ENCODE measurements at places on chromosomes 6 and 20.

GRCh38 chr20:62291251-62292066 lies 11.3 kb upstream of the ADRM1 start:
- DNase-seq: no peak

DNA sequence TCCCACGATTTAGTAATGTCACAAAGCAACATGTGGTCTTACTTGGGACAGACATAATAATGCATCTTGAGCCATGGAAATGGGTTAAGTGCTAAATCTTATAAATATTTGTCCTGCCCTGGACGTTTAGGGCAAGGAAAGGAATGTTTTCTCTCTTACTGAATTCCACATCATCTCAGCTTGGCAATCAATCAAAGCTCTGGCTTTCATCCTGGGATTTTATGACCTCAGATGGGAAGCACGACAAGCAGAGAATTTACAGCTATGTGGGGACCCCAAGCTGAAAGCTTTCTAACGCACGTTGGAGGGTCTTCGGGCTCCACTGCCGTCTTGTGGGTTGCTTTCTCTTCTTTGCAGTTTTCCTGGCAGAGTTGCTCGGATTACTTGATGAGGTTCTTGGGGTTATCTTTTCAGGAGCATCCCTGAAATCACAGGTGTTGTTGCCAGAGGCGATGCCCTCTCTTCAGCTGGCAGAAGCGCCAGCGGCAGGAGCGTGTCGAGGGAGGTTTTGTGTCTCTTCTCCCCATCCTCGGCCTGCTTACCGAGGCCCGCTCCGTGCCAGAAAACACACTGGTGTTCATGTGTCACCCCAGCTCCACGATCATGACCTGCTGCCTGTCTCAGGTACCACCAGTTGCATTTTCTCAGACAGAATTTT lies 73.4 kb upstream of the FRMD1 start:
- DNase-seq: no peak

- DNase-seq: no peak
Measured at GRCh38 chr6:47879015-47879414, 97.2 kb downstream of the OPN5 start.

- DNase-seq: no peak
Measured at GRCh38 chr20:45085289-45085688, 15.6 kb downstream of the KCNS1 start.

GRCh38 chr20:41654884-41655283 lies 36.7 kb upstream of the CHD6 start:
- no peak for DNase-seq

DNA sequence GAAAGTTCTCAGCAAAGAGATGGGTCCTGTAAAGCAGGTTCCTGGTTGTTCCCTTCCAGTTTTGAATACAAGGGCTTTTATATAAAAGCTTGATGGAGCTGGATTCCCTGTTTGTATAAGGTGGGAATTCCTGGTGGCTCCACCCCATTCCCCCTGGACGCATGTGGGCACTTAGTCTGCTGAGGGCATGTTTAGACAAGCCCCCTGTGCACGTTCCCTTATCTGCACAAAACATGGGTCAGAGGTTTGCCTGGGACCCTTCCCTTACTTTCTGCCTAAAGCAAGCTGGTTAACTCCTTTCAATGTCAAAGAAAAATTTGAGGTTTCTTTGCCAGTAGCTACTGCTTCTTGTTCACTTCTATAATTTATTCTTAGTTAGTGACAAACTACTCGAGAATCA lies 181.1 kb downstream of the BCKDHB start:
- DNase-seq: no peak

DNA sequence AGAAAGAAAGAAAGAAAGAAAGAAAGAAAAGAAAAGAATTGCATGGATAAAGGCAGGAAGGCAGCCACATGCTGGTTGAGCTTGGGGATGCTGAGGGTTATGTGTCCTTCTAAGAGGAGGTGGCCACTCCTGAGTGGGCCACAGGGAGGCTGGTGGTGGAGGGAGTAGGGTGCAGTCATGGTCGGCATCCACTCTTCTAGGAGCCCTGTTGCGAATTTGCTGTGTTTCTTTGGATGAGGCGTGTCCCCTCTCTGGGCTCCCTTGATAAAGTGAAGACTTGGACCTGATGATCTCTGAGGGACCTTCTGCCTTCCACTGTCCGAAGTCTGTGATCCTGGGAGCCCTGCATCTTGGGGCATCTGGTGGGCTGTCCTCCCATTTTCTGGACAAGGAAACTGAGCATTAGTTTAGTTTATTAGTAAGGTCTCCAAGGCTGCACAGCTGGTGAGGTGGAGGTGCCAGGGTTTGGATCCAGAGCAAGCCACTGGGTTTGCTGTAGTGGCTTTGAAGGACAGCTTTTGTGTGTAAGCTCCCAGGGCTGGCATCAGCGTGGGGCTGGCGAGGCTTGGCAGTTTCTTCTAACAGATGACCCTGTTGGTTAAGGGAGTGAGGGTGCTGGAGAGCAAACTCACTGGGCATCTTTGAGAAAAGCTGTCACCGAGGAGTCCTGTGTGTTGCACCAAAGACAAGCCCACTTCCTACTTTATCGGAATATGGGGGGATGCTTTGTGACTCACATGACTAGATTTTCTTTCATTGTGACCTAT lies 4.3 kb downstream of the DLGAP4 start:
- no peak for DNase-seq

GRCh38 chr20:35151736-35152135 lies 4.6 kb upstream of the EDEM2 start:
- no peak for DNase-seq

DNA sequence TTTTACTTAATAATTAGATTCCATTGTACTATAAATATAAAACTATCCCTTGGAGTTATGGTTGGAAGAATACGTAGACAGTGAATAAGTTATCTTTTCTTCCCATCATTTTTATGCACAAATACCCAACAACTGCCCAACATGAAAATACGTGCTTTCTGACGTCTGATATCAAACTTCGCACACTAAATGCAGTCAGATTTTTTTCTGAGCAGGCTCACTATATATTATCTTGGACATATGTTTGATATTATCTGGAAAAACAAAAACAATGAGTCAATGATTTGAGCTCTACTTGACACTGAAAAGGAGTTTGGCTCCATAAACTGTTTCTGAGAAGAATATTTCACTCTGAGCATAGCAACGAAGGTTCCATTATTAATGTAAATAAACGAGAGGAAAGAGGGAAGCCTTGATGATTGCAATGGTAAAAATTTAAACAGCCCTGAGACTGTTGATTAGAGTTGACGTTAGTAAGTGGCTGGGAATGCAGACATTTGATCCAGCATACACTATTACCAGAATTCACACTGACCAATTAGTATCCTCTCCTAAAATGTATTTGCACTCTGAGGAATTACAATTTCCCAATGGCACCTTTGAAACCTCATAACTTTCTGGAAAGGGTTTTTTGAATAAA lies 1090.0 kb downstream of the EPHA7 start:
- no peak for DNase-seq

DNA sequence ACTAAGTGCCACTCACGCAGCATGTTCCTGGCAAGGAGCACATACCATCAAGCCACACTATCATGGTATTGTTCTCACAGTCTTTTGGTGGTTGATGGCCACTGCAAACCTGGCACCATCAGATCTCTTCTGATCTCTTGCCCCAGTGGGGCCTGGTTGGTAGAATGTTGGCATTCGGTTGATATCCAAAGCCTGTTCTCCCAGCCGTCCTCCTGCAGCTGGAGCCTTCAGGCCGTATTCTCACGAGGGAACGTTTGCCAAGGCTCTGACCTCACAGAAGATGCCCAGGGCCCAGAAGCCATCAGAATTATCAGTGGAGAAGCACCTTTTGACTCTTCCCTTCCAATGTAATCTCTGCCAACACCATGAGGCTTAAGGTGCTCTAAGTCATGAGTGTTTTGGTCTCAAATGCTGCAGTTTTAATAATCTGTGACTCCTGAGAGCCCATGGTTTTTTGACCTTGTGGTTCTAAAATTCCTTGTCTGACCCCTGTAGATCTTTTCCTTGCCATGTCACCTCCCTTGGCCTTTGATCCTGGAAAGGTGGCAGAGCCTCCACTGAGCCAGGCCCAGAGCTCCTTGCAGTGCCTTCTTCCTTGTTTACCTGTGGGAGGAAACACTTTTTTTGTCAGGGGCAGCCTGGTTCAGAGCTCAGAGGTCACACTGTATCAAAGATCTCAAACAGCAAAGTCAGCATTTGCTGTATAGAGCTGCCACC lies 27.8 kb downstream of the POFUT1 start:
- no peak for DNase-seq

DNA sequence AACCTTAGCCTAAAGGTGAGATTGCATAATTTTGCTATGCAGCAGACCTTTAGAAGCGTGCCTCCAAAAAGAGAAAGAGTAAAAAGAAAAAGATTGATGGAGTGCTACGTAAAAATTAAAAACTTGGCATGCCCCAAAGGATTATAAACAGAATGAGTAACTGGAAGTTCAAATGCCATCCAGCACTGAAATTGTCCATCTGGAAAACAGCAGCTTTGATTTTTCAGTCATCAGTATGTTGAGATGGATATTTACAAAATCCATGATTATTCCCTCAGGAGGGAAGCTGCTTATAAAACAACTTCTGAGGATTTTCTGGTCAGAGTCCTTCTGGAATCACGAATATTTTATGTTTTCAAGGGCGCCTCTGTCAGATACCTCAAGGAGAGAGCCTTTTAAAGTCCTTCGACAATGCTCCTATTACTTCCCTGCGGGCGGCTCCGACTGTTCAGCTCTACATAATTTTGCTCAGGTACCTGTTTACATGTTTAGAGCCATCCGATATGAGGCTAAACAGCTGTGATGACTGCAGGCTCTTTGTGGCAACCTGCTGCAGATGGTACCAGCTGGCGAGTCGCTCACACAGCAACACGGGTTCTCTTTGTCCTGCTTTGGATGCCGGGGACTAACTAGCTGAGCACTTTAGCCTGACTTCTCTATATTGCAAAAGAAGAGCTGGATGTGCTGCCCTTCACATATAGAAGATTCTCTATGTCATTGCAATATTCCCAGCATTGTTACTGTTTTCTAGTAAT lies 83.3 kb downstream of the RCAN2 start:
- no peak for DNase-seq

- peak; percentile 72 for DNase-seq
Measured at GRCh38 chr6:131281471-131282270, 146.4 kb downstream of the AKAP7 start.

All from central memory CD4-positive, alpha-beta T cell (primary cell).